ENCODE measurements at places on chromosomes 3 and 15.

GRCh38 chr15:52509500-52510245 lies 19.0 kb downstream of the MYO5A start:
- DNase-seq = no peak

- no peak for DNase-seq
Measured at GRCh38 chr3:25292036-25292435, 136.0 kb upstream of the RARB start.

DNA sequence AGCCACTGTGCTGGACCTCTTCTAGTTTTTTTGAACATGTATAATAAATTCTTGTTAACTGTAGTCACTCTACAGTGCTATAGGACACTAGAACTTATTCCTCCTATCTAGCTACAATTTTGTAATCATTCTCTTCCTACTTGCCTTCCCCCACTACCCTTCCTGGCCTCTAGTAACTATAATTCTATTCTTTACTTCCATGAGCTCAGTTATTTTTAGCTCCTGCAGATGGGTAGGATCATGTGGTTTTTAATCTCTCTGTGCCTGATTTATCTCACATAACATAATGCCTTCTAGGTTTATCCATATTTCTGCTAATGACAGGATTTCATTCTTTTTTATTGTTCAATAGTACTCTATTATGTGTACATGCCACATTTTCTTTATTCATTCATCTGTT lies 113.2 kb upstream of the FGF7 start:
- DNase-seq = no peak

GRCh38 chr15:39555885-39556284 lies 25.0 kb upstream of the THBS1 start:
- DNase-seq = no peak

DNA sequence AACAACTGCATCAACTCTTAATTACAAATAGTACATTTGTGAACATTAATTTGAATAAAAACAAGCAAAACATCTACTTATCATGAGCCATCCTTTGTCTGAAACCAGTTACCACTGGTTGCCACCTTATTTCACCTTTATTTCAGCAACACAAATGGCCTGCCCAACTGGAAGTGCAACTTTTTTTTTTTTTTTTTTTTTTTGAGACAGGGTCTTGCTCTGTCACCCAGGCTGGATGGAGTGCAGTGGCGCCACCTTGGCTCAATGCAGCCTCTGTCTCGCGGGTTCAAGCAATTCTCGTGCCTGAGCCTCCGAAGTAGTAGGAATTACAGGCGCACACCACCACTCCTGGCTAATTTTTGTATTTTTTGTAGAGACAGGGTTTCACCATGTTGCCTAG lies 13.1 kb downstream of the WDR82 start:
- no peak for DNase-seq

- peak; percentile 51 for DNase-seq
Measured at GRCh38 chr3:27666708-27667107, 55.4 kb downstream of the EOMES start.

DNA sequence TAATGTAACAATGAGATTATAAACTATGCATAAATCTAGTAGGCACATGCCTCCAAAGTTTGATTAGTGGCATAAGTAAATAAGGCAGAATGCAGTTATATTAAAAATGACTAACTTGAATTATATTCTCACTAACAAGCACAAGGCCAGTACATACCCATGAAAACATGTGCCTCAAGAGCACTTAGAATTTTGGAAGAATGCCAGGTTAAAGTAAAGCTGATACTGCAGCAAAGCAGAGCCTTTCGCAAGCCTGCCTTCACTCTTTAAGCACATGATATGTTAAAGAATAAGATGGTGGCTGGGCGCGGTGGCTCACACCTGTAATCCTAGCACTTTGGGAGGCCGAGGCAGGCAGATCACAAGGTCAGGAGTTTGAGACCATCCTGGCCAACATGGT lies 49.0 kb downstream of the KBTBD12 start:
- DNase-seq = no peak

- no peak for DNase-seq
Measured at GRCh38 chr3:11757441-11757875, 89.2 kb downstream of the TAMM41 start.

GRCh38 chr3:159080821-159081220 lies 279.0 kb downstream of the MFSD1 start:
- DNase-seq = no peak

- no peak for DNase-seq
Measured at GRCh38 chr3:147428326-147428725, 19.2 kb downstream of the ZIC1 start.

- no peak for DNase-seq
Measured at GRCh38 chr3:3134750-3135448, 8.2 kb downstream of the TRNT1 start.

GRCh38 chr3:197960694-197961581 lies 921 bp downstream of the LMLN start:
- DNase-seq = no peak

- no peak for DNase-seq
Measured at GRCh38 chr3:29973763-29974162, 632.6 kb upstream of the TGFBR2 start.

DNA sequence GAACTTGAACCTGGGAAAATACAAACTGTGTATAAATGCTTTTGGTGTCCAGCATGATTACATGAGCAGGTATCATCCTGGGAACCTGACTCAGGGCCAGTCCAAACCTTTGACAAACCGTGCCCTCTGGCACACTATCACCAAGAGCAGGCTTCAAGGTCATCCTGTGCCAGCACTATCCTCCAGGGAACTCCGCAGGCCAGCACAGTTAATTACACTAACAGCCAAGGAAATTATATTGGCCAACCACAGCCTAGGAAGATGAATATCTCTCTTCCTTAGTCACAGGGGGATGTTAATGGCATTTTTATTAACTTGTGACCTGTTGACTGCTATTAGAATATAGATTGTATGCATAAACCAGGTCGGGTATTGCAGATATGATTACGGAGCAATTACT lies 262.0 kb downstream of the TUSC7 start:
- DNase-seq = no peak

DNA sequence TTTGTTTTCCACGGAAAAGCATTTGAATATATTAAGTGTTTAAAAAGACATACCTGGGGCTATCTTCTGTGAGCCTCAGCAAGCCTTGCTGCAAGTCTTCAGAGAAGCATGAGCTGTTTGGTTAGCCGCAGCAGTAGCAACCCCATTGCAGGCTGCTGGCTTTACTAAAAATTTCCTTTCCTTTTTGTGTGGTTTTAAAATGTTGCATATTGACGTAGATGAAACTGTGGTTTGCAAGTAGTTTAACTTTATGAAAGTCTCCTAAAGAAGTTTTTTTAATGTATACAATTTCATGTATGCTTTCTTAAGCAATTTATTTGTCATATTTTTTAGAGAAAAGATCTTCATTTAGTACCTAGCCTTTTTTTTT lies at the start of gene GPR171:
Gene GPR171, minus strand, starts transcription at position 166 of the 370 bp plus-strand sequence. CDS start 3,830 bp downstream, outside the sequence.
- no peak for DNase-seq

GRCh38 chr3:55307622-55308021 lies 179.5 kb downstream of the WNT5A start:
- DNase-seq = no peak

DNA sequence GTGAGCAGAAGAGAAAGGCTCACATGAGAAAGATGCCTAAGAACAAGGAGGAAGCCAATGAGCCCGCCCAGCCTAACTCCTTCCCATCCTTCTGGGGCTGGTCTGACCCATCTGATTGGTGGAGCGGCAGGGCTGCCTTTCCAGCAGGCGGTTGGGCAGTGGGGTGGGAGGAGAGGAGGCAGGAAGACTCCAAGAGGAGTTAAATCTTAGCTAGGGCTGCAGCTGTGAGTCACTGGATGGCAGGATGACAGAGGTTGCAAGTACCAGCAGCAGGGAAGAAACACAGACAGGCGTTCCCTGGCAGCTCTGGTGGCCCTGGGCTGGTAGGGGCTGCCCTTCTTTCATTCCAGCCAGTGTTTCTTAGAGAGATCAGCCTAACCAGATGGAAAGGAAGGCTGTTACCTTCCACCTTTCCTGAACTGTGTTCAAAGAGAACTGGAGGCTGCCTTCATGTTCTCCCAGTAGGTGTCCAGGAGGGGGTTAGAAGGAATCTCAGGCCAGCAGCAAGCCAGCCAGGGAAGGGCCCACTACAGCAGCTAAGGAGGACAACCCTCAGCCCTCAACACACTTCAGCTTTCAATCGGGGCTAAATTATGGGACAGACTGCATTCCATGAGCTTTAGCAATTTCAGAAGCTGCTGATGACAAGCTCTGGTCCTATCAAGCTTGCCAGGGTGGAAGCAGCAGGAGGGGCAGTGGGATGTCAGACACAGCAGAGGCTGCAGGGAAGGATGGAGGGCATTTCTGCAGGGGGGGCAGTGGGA lies 50.3 kb downstream of the CHSY1 start:
- DNase-seq = no peak

- no peak for DNase-seq
Measured at GRCh38 chr15:39640665-39641064, 59.8 kb downstream of the THBS1 start.

DNA sequence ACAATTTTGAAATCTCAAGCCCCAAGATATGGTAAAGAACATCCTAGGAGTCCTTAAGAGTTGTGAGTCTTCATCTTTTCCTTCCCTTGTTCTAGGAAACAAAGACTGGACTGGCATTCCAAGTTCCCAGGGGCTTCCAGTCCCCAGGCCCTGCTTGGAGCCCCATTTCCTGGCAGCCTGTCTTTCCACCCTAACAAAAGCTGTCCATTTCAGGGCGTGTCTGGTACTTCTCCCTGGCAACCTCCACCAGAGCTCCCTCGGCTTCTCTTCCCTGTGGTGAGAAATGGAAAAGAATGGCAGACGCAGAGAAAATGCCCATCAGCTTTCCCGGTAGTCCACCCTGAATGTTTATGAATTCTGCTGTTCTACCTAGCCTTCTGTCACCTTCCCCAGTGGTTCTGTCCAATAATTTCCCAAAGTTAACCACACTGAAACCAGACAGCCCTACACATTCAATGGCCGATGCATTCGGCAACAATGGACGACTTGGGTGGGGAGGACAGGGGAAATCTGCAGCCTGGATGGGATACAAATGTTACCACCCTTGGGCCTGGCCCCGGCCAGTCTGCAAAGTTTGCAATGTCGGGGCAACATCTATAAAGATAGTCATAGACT lies 6.8 kb downstream of the RAB6B start:
- DNase-seq = no peak

- peak; percentile 31 for DNase-seq
Measured at GRCh38 chr15:53448232-53449015, 311.0 kb downstream of the WDR72 start.

GRCh38 chr3:183074881-183075280 lies 24.4 kb downstream of the MCCC1 start:
- DNase-seq = no peak

GRCh38 chr3:67923796-67924195 lies 269.4 kb upstream of the SUCLG2 start:
- DNase-seq = no peak

DNA sequence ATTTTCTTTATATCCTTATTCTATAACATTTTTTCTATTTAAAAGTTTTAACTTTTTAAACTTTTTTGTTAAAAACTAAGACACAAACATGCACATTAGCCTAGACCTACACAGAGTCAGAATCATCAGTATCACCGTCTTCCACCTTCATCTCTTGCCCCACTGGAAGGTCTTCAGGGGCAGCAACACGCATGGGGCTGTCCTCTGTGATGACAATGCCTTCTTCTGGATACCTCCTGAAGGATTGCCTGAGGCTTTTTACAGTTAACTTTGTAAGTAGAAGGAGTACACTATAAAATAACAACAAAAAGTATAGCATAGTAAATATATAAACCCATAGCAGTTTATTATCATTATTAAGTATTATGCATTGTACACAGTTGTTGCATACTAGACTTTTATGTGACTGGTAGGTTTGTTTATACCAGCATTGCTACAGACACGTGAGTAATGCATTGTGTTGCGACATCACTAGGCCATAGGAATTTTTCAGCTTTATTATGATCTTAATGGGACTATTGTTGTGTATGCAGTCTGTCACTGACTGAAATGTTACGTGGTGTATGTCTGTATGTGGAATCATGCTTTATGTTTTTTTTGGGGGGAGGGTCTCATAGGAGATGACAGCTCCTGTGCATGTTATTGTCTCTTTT lies 18.2 kb downstream of the ATP1B3 start:
- no peak for DNase-seq

DNA sequence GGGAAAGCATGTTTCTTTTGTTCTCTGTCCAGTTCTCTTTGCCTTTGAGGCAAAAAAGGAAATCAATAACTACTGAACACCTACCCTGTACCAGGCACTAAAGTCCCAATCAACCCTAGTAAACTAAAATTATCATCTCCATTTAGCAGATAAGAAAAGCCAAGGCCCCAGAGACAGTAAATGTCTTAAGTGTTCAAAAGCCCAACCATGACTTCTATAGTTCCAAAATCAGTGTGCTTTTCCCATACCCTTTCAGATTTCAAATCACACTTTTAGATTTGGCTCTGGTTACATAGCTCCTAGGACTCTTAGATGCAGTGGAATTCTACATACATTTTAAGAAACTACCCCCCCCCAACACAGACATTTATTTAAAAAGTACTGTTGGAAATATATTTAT lies 63.5 kb downstream of the UACA start:
- DNase-seq = no peak

- DNase-seq = no peak
Measured at GRCh38 chr3:27533261-27533607, 49.0 kb upstream of the SLC4A7 start.

- no peak for DNase-seq
Measured at GRCh38 chr3:126994661-126995245, 11.8 kb downstream of the PLXNA1 start.

GRCh38 chr15:40844696-40845030 lies 815 bp downstream of the SPINT1 start:
- DNase-seq = peak; percentile 40

DNA sequence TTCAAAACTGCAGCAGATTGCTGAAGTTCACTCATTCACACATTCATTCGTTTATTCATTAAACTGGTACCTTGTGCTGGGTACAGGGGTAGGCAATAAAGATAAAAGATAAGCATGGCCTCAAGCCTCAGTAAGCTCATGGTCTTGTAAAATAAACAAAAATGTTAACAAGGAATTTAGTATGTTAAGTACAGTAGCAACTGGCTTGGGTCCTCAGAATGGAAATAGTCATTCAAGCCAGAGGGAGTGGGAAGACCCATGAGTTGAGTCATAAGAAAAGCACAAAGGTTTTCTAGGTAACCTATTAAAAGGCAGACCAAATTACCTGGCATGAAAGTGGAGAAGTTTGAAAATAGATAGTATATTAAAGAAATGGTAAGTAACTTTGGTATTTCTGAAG lies 163.3 kb downstream of the CDIN1 start:
- no peak for DNase-seq

DNA sequence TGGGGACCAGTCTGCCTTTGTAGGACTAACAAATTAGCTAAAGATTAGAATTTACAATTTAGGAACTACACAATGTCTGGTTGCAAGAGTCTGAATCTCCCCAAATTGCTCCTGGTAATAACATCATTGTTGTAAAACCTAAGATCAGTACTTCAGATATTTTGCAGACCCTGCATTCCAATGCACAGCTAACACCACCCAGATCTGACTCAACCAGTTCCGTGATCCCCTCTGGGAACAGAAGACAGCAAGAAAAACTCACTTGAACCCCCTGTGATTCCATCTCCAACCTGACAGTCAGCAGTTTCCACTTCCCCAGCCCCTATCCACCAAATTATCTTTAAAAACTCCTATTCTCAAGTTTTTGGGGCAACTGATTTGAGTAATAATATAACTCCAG lies 201.9 kb upstream of the ARPP21 start:
- no peak for DNase-seq

Measured in right lobe of liver (tissue), 6 donors.